ENCODE measurements at places on chromosomes 11 and 22. TPM values are rescaled to one million over a fixed set of nuclear protein-coding genes. Genes with fewer than 3 reads are reported as not detected.

DNA sequence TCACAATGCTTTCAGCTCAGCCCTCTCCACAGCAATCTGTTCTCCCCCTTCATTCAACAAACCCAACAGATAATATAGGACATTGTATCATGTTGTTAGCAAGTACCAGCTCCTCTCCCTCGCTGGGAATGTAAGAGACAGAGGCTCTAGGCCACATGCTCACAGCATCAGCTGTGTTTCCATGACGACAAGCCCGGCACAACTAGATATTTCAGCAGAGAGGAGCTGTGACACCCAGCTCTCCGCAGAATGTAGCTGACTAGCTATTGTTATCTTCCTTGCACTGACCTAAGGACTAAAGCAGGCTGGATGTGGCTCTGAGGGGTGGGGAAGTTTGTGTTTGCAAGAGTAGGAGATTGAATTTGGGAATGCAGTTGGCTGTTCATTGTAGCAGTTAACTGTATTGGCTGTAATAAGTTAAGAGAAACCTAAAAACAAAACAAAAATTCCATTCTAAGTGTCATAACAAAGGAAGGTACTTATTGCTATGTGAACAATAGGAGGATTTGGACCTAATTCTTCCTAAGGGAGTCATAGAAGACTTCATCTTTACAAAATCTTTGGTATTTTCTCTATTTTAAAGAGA, 28.0 kb upstream of the RRAS2 start:
- peak; percentile 12 for DNase-seq
- no peaks in the 10 kb centered on the region for H3K36me3 ChIP-seq
- no peaks in the 10 kb centered on the region for H3K4me1 ChIP-seq
- H3K27me3 ChIP-seq = no peaks in the 10 kb centered on the region
- H3K27ac ChIP-seq = no peak overlapping the region

DNA sequence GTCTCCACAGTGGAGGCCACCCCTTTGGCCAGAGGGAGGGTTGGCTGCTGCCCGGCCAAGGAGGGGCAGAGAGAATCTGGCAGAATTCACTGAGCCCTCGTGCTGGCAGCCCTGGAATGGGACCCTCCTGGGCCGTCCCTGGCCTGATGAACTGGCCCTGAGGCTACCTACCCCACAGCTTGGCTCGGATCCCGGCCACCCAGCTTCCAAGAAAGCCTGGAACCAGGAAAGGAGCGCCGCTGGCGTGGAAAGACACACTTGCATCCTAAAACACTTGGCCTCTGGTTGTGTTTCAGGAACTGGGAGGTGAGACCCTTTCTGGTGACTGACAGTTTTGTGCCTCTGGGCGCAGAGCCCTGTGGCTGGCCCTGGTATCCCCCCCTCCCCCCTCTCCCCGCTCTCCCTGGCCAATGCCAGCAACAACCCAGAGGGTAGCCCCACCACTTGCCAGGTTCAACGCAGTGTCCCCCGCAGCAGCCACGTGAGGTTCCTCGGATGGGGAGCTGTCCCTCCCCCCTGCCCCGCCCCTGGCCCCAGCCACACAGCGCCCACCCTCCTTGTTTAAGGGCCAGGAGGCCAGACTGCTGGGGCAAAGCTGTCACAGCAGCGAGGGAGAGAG, 693 bp downstream of the NFAM1 start:
- no peak overlapping the region for H3K27ac ChIP-seq
- H3K27me3 ChIP-seq = no peaks in the 10 kb centered on the region
- no peaks in the 10 kb centered on the region for H3K36me3 ChIP-seq
- H3K4me3 ChIP-seq = no peak overlapping the region
- DNase-seq = no peak

DNA sequence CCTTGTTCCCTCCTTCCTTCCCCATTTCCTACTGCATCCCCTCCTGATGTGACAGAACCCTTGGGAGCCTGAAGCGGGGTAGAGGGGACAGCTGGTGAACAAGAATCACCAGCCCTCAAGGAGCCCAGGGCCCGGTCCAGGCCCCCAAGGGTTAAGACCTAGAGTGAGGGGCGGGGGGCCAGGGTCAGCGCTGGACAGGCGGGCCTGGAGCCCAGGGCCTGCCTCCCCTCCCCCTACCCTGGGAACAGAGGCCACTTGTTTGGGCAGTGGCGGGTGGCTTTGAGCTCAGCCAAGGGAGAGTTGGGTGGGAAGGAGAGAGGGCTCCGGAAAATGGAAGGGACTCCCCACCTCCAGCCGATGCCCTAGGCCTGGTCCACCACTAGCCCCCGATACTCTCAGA, 2.1 kb downstream of the ARAP1 start:
- peaks cover 30% of the 10 kb centered on the region for H3K4me1 ChIP-seq
- no peak overlapping the region for H3K4me3 ChIP-seq
- no peak for DNase-seq
- peak overlapping the region; percentile 31 for H3K27ac ChIP-seq

DNA sequence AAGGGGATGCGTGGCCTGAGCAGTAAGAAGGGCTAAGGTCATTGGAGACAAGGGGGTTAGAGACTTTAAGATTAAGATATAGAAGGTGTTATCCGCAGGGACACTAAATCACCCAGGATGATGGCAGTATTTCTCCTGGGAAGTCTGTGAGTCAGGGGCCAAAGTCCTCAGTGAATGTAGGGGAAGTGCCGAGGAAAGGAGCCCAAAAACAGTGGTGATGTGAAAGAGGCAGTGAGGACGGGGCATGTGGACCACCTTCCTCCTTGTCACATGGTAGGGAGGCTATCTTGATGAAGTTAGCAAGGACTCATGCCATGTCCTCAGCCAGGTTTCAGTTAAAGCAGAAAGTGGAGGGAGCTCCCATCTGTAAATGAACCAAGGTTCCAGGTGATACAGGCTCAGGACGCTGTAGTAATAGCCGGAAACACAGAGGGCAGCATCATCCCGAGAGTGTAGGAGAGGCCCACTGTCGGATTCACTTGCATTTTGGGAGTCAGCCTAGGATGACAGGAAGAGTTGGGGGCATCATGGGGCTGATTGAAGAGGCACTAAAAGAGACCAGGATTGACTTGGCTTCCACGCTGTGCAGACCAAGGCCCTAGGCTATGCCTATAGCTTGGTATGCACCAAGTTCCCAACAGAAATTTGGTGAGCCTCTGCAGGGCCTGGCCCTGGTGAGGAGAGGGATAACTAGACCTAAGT, 33.5 kb downstream of the WEE1 start:
- H3K27ac ChIP-seq = peak overlapping the region; percentile 76
- H3K4me1 ChIP-seq = peaks cover 44% of the 10 kb centered on the region
- no peak overlapping the region for H3K4me3 ChIP-seq

- H3K4me3 ChIP-seq = no peak overlapping the region
- no peaks in the 10 kb centered on the region for H3K4me1 ChIP-seq
- H3K27me3 ChIP-seq = no peaks in the 10 kb centered on the region
- H3K36me3 ChIP-seq = no peaks in the 10 kb centered on the region
Measured at GRCh38 chr11:15845261-15845660, 511.1 kb downstream of the SOX6 start.

GRCh38 chr11:15547685-15548084, 433.0 kb downstream of the INSC start:
- H3K27ac ChIP-seq = no peak overlapping the region
- H3K4me3 ChIP-seq = no peak overlapping the region
- no peak for DNase-seq

DNA sequence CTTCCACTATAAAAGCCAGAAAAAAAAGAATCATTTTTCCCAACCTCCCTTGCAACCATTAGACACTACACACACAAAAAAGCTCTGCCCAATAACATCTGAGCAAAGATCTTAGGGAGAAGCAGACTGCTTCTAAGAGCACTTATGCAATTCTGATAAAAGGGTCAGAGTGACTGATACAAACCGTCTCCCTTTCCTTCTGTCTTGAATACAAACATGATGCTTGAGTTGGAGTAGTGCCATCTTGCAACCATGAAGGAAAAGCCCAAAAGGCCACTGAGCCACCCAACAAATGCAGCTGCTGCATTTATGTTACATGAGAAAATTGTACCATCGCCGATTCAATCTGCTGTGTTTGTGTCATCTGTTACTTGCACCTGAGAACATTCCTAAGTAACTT, 47.6 kb upstream of the EED start:
- H3K4me1 ChIP-seq = peaks cover 48% of the 10 kb centered on the region
- no peaks in the 10 kb centered on the region for H3K27me3 ChIP-seq
- no peak overlapping the region for H3K4me3 ChIP-seq
- DNase-seq = no peak

DNA sequence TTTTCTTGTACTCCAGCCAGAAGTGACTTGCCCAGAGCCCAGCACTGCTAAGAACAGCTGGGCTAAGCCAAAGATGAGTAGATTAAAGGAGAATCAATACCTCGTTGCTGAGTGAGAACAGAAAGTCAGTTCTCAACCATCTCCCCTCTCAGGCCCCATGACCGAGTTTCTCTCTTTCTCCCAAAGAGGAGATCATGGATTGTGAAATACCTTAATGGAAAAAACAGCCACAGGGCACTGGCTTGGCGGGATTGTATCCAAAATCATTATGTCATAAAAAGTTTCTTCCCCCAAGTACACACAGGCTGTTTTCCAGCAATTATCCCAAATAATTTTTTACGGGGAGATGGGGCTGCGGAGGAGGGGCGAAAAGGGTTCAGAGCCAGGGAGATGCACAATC, 111.8 kb upstream of the TMEM45B start:
- H3K4me1 ChIP-seq = peaks cover 17% of the 10 kb centered on the region
- peak; percentile 17 for DNase-seq
- no peak overlapping the region for H3K27ac ChIP-seq

- no peaks in the 10 kb centered on the region for H3K4me1 ChIP-seq
- DNase-seq = no peak
- no peak overlapping the region for H3K4me3 ChIP-seq
- H3K27ac ChIP-seq = no peak overlapping the region
- H3K27me3 ChIP-seq = no peaks in the 10 kb centered on the region
Measured at GRCh38 chr11:10793470-10794255, 15.1 kb downstream of the EIF4G2 start.

GRCh38 chr22:41862160-41862529, 29.2 kb downstream of the SREBF2 start:
- H3K27ac ChIP-seq = no peak overlapping the region
- H3K27me3 ChIP-seq = no peaks in the 10 kb centered on the region
- DNase-seq = no peak
- peaks cover 19% of the 10 kb centered on the region for H3K4me1 ChIP-seq
- H3K36me3 ChIP-seq = no peaks in the 10 kb centered on the region

DNA sequence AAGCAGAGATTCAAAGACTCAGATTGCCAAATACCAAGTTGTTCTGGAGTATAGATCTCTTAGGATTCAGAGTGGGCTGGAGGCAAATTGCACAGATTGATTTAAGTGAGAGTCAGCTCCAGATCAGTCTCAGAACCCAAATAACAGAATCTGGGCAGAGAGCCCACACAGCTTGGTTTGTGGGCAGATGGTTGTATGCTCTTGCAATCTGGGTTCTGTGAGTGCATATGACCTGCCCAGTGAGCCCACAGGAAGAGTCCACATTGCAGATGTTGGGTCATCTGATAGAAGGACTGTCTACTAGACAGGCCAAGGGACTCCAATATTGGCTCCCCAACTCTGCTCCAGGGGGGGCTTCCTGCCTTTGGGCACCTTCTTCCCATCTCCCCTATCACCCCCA, 65.9 kb downstream of the ADAMTS15 start:
- no peak overlapping the region for H3K27ac ChIP-seq
- peaks cover 11% of the 10 kb centered on the region for H3K4me1 ChIP-seq
- H3K4me3 ChIP-seq = no peak overlapping the region
- H3K36me3 ChIP-seq = no peaks in the 10 kb centered on the region
- H3K27me3 ChIP-seq = no peaks in the 10 kb centered on the region

DNA sequence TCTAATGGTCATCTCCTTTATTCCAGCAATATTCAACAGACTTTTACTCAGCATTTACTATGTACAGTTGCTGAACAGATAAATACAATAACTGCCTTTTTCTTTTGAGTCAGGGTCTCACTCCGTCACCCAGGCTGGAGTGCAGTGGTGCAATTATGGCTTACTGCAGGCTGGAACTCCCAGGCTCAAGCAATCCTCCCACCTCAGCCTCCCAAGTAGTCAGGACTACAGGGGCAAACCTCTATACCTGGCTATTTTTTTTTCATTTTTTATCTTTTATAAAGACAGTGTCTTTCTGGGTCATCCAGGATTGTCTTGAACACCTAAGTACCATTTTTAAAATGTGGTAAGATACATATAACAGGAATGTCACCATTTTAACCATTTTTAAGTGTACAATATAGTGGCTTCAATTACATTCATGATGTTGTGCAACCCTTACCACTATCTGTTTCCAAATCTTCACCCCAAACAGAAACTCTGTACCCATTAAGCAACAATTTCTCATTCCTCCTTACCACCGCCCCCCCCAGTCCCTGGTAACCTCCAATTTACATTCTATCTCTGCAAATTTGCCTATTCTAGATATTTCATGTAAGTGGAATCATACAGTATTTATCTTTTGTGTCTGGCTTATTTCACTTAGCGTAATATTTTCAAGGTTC, 67.8 kb downstream of the MIAT start:
- H3K27me3 ChIP-seq = no peaks in the 10 kb centered on the region
- no peak for DNase-seq
- H3K4me3 ChIP-seq = no peak overlapping the region
- H3K4me1 ChIP-seq = no peaks in the 10 kb centered on the region

- no peaks in the 10 kb centered on the region for H3K36me3 ChIP-seq
- H3K4me3 ChIP-seq = peak overlapping the region; percentile 43
- no peaks in the 10 kb centered on the region for H3K27me3 ChIP-seq
- DNase-seq = no peak
- H3K27ac ChIP-seq = peak overlapping the region; percentile 74
Measured at GRCh38 chr11:1263010-1263409, 40.1 kb downstream of the MUC5B start.

- H3K27me3 ChIP-seq = no peaks in the 10 kb centered on the region
- H3K27ac ChIP-seq = no peak overlapping the region
- H3K4me1 ChIP-seq = no peaks in the 10 kb centered on the region
- no peak for DNase-seq
- H3K36me3 ChIP-seq = peaks cover 1% of the 10 kb centered on the region
Measured at GRCh38 chr11:77866336-77866735, 45.4 kb downstream of the AAMDC start.

DNA sequence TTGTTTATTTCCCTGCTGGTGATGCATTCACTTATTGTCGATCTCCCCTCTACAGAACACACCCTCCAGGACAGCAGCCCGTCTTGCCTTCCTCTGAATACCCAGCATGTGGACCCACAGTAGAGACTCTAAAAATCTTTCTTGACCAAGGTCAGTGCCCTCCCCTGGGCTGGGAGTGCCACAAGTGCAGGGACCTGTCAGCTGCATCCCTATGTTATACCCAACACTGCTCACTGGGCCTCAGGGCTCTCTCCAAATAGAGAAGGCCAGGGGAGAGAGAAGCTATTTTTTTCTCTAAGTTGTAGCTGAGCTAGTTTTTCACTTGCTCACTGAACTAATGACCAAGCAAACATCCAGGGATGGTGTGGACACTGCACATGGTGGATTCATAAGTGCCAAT, 9.8 kb downstream of the KCNJ1 start:
- no peaks in the 10 kb centered on the region for H3K4me1 ChIP-seq
- no peak overlapping the region for H3K27ac ChIP-seq
- DNase-seq = no peak
- H3K36me3 ChIP-seq = no peaks in the 10 kb centered on the region
- H3K4me3 ChIP-seq = no peak overlapping the region
- H3K27me3 ChIP-seq = peaks cover 2% of the 10 kb centered on the region

- DNase-seq = peak; percentile 63
- no peaks in the 10 kb centered on the region for H3K4me1 ChIP-seq
- H3K4me3 ChIP-seq = no peak overlapping the region
- no peak overlapping the region for H3K27ac ChIP-seq
- no peaks in the 10 kb centered on the region for H3K36me3 ChIP-seq
- H3K27me3 ChIP-seq = no peaks in the 10 kb centered on the region
Measured at GRCh38 chr11:79062814-79063762, 377.7 kb downstream of the TENM4 start.

Gene GALNT18
- total RNA-seq = 0.43 TPM

Gene KRTAP5-10
- not detected for total RNA-seq

Gene CAPRIN1
- 224 TPM for total RNA-seq

Gene SLC22A9
- total RNA-seq = 1.7 TPM
